CD4-positive, alpha-beta T cell treated with Interleukin-1 beta for 1 hour (primary cell): ENCODE measurements at places on chromosomes 5 and 9.

GRCh38 chr5:6819521-6819920 lies 106.3 kb downstream of the TENT4A start:
- DNase-seq: no peak

DNA sequence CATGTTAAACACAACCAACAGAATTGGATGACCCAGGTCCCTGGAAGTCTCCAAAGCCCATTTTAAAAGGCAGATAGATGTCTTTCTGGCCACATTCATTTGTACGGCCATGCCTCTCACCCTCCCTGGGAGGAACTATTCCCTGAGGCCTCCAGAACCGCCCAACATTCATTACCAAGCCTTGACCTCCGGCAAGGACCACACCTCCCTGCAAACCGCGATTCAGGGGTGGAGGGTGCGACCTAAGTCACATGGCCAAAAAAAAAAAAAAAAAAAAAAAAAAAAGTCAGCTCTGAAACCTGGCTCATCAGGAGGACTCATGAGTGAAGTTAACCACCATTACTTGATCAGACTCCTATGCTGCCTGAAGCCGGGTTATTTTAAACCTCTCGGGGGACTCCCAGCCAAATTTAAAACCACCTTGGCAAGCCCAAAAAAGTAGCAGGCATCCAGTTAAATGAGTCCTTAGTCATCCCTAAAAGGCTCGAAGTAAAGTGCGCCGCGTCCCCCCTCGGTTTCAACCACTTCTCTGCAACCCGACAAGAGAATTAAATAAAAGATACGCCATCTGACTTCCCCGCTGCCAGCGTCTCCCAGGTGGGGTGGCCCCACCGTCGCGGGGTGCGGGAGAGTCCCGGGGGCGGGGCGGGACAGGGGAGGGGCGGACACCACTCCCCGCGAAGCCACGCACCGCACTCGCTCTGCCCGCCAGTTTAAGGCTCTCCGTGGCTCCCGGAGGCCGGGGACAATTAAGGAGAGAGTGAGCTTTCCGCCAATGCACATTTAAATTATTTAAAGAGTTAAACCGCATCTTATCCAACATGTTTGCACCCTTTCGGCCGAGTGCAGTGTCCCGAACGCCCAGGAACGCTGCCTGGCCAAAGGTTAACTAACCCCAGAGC lies 2.3 kb downstream of the KLF9 start:
- peak; percentile 70 for DNase-seq

GRCh38 chr5:91059409-91059808 lies 323.7 kb downstream of the ARRDC3 start:
- no peak for DNase-seq

GRCh38 chr9:19231126-19231903 lies 822 bp downstream of the DENND4C start:
- DNase-seq: no peak

GRCh38 chr9:133855802-133856521 lies 117.8 kb upstream of the SARDH start:
- no peak for DNase-seq

DNA sequence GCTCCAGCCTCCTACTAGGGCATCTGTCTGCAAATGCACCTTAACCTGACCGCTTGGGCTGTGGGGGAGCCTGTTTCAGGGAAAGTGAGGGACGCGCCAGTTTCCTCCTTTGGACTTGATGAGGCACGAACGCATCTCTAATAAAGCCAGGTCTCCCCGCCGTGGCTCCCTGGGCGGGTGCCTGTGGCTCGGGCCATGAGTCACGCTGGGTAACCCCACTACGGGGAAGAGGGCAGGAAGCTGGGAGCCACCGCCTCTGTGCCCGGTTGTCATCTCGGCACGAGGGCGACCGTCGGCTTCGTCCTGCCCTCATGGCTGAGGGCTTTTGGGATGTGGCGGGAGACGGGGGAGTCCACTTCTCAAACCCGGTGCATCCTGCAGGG lies 12.1 kb downstream of the NOTCH1 start:
- DNase-seq: peak; percentile 81

DNA sequence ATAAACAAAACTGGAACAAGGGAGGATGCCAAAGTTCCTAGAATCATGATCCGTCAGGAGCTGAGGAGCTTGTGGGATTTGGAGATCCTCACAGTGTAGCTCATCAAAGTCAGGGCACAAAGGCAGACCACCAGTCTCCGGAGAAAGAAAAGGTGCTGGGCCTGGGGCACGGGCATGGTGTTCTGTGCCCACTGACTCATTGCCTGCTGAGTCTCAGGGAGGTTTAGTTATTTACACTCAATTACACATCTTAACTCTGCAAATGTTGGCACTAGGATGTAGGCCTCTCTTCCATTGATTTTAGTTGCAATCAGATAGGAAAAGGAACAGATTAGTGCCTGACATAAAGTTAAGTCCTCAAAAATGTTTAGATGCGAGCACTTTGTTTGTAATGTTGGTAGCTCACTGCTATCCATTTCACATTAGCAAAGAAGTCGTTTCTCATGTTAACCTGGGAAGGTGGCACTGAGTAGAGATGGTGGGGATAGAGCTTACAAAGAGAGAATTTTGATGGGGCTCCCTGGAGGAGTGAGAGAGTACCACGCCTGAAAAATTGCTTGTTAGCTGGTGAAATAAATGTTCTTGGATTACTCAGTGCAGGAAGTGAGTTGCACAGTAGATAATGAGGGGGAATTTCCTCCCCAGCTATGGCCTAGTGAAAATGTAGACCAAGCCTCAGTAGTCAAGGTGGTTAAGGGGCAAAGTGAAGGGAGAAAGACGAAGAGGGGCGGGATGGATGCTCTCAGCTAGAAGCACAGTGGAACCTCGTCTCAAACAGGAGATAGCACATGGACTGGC lies 109.5 kb upstream of the CD180 start:
- DNase-seq: no peak

DNA sequence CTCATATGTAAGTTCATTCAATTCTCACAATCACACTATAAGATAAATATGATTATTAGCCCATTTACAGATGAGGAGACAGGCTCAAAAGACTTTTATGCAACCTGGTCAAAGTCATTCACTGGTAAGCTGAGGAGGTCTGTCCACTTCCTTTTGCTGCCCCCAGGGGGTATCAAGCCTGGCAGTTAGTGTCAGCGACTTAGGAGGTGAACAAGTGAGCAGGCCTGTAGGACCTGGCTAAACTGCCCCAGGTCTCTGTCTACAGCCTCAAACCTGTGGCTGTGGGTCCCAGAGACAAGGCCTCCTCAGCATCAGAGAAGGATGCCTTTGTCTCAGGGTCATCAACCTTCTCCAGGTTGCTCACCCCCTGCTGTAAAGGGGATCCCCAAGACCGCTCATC lies 10.4 kb downstream of the TGFBI start:
- DNase-seq: no peak

- no peak for DNase-seq
Observed at GRCh38 chr9:127664678-127665507, 41.9 kb upstream of the CFAP157 start.

GRCh38 chr9:110109333-110110092 lies 98.4 kb downstream of the C9orf152 start:
- DNase-seq: no peak

GRCh38 chr9:136028760-136029470 lies 66.2 kb downstream of the NACC2 start:
- DNase-seq: no peak

DNA sequence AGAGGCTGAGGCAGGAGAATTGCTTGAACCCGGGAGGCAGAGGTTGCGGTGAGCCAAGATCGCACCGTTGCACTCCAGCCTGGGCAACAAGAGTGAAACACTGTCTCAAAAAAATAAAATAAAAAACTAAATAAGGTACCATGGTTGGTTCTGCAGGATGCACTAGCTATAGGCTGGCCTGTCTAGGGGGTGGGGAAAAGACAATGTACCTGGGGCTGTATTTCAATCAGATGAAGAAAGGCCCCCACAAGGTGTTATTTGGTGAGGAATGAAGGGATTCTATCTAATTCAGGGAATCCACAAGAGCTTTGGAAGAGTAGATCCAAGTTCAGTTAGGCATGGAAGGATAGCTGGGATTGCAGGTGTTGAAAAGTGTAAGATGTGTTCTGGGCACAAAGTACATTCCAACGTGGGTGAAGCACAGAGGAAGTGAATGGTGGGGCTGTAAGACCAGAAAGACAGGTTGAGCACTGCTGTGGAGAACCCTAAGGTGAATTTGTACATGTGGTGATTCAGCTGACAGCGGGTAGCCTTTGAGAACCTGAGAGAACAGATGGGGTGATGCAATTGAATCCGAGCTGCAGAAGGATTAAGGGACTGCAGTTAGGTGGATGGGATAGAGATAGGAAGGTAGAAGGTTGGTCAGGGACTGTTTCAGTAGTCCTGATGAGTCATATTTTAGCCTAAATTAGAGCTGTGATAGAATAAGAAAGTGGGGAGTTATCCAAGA lies 71.8 kb downstream of the CAST start:
- no peak for DNase-seq

- DNase-seq: no peak
Observed at GRCh38 chr9:21294364-21294774, 10.7 kb downstream of the IFNA5 start.

DNA sequence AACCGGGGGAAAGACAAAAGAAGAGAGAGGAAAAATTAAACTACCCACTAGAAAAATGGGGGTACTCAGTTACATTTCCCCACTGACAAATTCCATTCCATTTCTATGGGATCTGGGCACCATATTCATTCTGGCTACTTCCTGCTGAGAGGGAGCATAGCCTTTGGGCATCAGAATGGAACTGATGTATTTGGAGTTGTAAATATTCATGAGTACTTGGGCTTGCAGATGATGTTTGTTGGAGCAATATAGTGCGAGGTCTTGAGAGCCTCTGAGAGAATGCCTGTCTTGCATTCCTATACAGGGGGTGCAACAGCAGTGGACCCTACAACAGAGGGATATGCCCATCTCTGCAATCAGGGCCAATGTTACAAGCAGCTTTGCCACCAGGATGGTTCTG lies 16.7 kb downstream of the GMCL2 start:
- DNase-seq: no peak

GRCh38 chr5:113038714-113039113 lies 62.1 kb downstream of the DCP2 start:
- DNase-seq: no peak
